ENCODE measurements at places on chromosomes 4 and X.

DNA sequence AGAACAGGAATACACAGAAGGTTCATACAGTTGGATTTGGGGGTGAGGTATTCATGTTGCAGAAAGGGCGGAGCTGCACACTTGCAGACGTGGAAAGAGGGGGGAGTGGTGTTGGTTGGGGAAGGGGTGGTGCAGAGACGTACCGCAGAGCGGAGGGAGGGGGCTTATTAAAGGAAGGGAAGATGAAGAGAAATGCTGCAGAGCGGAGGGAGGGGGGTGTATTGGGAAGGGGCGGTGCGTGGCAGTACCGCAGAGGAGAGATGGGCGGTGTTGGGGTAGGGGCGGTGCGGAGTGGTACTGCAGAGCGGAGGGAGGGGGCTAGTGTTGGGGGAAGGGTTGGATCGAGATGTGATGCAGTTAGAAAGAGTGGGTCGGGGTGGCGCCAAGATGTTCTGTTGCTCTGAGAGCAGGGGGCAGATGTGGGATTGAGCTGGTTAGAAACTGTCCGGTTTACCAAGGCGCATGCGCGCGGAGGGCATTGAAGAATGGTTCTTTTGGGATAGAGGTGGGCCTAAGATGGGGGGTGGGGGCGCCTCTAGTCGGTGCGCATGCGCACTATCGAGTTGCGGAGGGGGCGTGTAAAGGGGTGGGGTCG is 900 bp downstream of the TRO start:
- no peak for DNase-seq

GRCh38 chr4:5825321-5826041 is 67.4 kb downstream of the CRMP1 start:
- no peak for DNase-seq

GRCh38 chr4:26455571-26455970 is 34.7 kb downstream of the CCKAR start:
- no peak for DNase-seq

GRCh38 chr4:148015468-148015867 is 283.6 kb downstream of the ARHGAP10 start:
- DNase-seq, result no peak

Data from SW480 (cell line).